Suprapubic skin (tissue), 4 donors: ENCODE measurements at places on chromosomes 4 and X.

GRCh38 chr4:138188406-138189084, 53.6 kb downstream of the SLC7A11 start:
- H3K36me3 ChIP-seq: no peaks in the 10 kb centered on the region
- no peak overlapping the region for H3K4me3 ChIP-seq
- H3K4me1 ChIP-seq: no peaks in the 10 kb centered on the region
- H3K27me3 ChIP-seq: no peaks in the 10 kb centered on the region
- no peak for DNase-seq
- H3K27ac ChIP-seq: no peak overlapping the region

DNA sequence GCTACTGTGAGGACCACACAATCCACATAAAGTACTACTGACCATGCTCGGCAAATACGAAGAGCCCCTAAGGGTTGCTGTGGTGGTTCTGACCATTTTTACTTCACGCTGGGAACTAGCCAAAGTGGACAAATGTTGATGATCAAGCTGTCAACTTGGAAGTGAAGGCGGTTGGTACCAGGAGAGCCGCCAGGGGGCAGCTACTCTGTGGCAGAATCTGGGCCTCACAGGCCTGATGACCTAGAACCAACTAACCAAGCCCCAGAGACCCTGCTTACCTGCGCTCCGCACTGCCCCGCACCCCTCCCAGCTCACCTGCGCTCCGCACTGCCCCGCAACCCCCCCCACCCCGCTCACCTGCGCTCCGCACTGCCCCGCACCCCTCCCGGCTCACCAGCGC, 5.6 kb downstream of the GAK start:
- no peaks in the 10 kb centered on the region for H3K27me3 ChIP-seq
- H3K27ac ChIP-seq: no peak overlapping the region
- H3K36me3 ChIP-seq: no peaks in the 10 kb centered on the region
- peak; percentile 54 for DNase-seq
- no peak overlapping the region for H3K4me3 ChIP-seq

GRCh38 chr4:54109241-54110018, 9.5 kb downstream of the GSX2 start:
- peaks cover 20% of the 10 kb centered on the region for H3K4me1 ChIP-seq
- peaks cover 82% of the 10 kb centered on the region for H3K27me3 ChIP-seq
- H3K27ac ChIP-seq: no peak overlapping the region
- H3K36me3 ChIP-seq: no peaks in the 10 kb centered on the region
- H3K4me3 ChIP-seq: peak overlapping the region; percentile 33

DNA sequence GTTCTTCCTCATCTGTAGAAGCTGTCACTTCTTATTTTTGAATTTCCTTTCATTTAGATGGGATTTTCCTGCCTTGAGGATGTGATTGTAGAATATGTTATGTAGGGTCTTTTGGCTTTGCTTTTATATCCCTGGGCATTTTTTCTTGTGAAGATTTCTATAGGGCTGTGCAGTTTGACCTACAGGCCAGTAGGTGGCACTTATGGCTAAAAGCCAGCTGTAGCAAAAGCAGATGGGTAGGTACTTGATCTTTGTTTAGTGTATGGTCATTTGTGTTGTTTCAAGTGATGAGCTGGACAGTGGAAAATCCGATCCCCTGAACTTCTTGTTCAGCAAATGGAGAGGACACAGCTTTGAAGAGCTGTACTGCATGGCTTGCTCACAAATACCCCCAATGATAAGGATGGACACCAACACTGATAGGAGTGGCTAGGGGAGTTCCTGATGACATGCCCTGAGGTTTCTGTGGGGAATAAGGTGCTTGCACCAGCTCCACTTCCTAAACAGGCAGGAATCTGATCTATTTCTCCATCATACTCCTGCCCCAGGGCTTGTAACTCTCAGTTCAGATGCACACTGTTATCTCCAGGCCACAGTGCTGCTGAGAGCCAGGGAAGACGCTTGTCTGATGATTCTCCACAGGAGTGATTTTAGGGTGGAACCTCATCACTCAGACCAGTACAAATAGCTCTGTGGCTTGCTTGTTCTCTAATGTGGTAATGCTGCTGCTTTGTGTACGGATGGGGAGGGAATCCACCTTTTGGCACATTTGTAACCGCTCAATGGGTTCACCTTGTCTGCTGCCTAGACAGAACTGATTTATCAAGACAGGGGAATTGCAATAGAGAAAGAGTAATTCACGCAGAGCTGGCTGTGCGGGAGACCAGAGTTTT, 417.1 kb upstream of the MAGEB16 start:
- no peaks in the 10 kb centered on the region for H3K27me3 ChIP-seq
- no peaks in the 10 kb centered on the region for H3K4me1 ChIP-seq
- H3K27ac ChIP-seq: no peak overlapping the region
- H3K4me3 ChIP-seq: no peak overlapping the region
- DNase-seq: no peak

GRCh38 chr4:7725951-7726350, 213.7 kb downstream of the AFAP1 start:
- no peak overlapping the region for H3K27ac ChIP-seq
- DNase-seq: no peak
- H3K27me3 ChIP-seq: no peaks in the 10 kb centered on the region
